NCI-H774 (cell line): ENCODE measurements at places on chromosomes 1 and 21.

DNA sequence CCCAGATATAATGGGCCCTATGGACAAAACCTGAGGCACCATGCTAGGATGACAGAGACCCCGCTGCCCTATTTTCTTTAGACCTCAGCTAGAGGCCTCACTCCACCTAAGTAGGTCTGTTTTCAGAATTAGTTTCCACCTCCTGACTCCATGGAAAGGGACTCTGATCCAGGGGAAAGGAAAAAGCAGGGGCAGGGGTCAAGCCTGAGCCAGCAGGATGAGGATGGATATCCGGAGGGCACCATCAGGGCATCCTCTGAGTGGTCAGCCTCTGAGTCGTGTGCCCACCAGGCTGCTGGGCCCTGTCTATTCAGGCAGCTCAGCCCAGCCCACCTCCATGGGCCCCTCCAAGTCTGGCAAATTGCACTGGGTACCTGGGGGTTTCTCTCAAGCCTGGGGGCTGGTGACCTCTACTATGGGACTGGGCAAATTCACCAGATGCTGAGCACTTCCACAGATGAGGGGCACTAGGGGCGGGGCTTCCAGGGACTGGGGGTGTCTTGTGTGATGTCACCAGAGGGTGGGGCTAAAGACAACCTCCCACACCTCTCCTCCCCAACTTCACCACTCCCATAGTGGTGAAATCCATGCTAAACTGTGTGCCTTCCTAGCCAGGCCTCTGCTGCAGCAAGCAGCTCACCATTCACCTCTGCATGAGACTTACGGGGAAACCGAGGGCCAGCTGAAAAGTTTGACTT, 5.5 kb downstream of the PAQR7 start:
- DNase-seq, result no peak

GRCh38 chr1:89556726-89557444, 32.3 kb downstream of the LRRC8B start:
- DNase-seq, result no peak

DNA sequence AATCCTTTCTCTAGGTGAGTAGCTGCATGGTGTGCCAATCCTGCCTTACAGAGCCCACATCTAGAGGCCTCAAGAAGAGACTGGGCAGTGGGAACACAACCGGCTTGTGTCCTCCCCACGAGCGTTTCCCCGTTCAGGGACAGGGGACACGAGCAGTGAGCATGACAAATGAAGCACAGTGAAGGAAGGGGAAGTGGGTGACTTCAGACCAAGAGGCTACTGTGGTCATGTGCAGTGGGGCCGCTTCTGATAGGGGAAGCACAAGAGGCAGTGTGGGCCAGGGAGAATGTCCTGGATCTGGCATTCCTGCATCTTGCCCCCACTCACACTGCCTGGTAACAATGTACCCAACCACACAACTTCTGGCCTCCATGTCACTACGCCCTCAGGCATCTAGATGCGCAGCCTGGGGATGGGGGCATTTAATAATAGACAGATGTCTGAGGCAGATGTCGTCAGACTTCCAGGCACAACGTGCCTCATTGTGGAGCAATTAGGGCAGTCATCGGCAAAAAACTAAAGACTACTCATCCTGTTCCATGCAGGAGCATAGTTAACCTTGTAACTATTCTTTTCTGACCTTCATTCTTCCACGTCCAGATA, 155.6 kb upstream of the NBPF11 start:
- DNase-seq, result no peak

- DNase-seq, result no peak
Observed at GRCh38 chr1:191804311-191804710, 354.0 kb upstream of the RGS18 start.

DNA sequence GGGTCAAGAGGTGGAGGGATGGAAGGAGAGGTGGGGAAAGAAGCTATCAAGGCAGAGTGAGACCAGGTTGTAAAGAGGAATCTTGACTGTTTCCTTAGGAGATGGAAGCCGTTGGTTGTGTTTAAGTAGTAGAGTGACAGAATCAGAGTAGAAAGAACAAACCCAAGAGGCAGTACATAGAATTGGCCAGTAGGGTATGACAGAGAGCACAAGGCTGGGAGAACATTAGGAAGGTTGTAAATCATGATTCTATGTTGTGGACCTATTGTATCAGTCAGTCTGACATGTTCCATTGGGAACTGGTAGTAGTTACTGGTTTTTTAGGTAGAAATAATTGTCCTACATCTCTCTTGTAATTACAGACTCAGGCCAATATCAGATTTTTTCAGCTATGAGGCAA, 486.9 kb upstream of the USP24 start:
- DNase-seq, result peak; percentile 14
